Activated T-cell treated with anti-CD3 and anti-CD28 coated beads for 1 hour (primary cell): ENCODE measurements at places on chromosomes 1 and 21.

DNA sequence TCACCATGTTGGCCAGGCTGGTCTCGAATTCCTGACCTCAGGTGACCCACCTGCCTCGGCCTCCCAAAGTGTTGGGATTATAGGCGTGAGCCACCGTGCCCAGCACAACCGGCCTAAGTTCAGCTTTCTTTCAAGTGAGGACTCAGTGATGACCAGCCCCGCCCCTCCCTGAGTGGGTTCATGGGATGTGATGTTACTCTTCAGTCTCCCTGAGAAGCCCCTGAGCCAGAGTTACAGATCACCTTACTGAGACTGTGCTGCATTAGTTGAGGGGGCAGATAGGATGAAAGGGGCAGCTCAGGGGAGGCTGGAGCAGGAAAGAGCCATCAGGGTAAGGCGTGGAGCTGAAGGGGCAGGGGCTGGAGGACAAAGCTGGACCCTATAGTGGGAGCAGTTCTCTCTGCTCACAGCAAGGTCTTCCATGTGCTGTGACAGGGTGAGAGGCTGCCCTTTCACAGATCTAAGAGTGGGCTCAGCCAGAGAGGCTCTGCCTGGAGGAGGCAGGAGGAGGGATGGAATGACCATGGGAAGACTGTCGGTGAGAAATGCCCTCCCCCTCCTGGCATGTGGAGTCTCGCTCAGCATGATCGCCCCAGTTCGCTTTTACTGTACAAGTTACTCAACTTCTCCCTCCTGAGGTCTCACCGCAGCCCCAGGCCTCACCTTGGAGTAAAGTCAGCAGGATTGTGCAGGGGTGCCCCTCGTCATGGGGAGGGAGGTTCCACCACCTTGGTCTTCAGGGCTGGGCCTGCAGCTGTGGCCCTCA is 13.4 kb downstream of the SH2D2A start:
- DNase-seq, result no peak

GRCh38 chr1:234927312-234927970 is 201.2 kb downstream of the TOMM20 start:
- DNase-seq, result no peak

GRCh38 chr1:186643614-186644013 is 36.6 kb downstream of the PTGS2 start:
- DNase-seq, result no peak

DNA sequence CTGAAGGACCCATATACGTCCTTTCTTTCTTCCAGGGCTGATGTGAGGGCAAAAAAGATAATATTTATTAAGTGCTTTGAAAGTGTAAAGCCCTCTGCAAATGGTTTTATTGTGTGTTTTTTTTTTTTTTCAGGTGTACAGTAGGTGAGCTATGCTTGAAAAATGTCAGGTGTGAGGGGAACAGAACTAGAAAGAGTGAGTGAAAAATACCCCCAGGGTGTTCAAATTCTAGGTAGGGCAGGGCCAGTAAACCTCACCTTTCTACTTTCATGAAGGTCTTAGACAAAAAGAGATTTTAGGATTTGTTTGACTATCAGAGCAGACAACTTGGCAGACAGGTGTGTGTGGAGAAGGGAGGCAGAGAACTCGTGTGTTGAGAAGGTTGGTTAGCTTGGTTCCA is 51.3 kb downstream of the ARHGEF11 start:
- no peak for DNase-seq

DNA sequence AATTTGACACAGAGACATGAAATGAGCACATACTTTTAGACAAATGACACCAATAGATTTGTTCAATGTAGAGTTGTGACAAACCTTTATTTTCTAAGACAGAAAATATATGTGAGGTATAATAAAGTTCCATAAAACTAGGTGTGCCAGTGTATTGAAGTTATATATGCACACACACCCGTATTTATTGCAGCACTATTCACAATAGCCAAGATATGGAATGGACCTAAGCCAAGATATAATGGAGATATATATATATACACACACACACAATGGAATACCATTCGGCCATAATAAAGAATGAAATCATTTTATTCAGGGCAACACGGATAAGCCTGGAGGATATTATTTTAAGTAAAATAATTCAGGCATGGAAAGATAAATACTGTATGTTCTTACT is 1013.5 kb downstream of the KCNT2 start:
- no peak for DNase-seq

DNA sequence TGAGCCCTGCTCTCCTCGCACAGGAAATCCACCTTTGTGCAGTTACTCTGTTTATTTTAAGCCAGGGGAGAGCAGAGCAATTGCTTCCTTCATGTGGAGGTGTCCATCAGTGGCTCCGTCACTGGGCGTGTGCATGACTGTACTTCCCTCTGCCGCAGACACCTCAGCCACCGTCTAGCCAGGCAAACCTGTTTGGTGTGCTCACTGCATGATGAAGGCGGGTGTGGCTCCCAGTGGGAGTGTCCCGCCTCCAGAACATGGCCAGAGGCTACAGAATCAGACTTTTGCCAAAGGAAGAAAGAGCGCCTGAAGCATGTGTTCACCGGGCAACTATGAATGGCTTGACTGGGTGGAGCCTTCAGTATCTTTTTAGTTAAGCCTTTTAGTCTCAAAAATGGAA is 26.1 kb upstream of the LAMC2 start:
- no peak for DNase-seq

DNA sequence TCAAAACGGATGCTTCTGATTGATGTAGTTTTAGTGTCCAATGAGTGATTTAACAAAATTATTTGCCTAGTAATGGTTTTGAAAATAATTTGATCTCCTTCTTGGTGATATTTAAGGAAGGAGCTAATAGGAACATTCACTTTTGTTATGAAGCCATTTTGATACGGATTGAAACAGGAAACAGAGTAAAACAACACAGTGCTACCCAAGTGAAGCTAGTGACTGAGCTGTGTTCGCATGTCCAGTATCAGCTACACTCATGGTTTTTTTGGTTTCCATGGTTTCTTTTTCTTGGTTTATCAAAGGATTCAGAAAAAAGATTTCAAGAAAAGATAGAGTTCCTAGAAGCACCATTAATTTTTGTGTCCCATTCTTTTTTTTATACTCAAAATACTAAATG is 40.1 kb upstream of the PLEKHO1 start:
- DNase-seq, result no peak

DNA sequence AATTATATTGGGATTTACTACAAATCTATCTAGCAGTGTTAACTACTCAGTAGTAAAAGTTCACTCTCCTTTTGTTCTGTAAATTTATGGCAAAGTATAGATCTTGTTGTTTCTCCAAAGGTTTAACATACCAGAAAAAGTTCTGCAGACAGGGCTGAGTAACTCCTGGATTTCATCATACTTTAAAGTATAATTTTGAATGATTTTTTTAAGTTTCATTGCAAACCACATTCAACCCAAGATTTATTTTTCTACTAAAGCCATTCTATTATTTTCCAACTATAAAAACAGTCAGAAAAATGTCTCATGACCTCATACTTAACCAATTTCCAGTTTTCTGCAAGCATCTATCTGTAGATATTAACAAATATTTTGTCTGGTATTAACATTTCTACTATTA is 585.8 kb upstream of the ZRANB2 start:
- DNase-seq, result no peak

- DNase-seq, result no peak
Observed at GRCh38 chr1:7856345-7856744, 3.5 kb upstream of the UTS2 start.

DNA sequence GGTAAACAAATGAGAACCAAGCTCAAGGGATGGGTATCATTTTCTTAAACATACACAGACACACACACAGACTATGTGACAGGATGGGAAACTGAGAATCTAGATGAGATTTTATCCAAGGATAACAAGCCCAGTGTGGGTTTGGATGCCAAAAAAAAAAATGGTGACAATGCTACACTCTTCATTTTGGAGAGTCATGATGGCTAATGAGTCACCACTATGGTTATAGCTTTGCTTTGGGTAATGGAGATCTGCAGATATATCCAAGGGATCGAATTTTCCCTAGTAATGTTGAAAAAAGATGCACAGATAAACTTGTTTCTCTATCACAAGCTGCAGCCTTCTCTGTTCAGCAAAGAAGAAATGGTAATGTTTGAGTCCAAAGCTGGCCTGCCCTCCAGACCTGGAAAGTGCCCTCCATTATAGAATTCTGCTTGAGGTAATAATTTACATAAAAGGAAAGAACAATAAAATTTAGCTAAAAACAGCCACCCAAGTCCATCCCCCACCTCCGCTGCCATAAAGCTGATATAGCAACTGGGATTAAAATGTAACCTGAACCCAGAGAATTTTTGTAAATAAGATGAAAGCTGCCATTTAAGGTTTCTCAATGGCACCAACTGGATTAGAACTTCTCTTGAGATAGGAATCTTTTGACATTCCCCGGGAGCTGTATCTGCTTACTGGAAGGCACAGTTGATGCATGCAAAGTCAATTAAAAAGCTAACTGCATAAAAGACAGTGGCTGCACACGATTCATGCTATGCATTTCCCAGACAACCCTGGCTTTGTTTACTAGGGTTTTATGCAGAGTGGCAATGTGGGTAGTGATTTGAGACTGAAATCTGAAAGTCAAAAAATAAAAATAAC is 395.2 kb upstream of the LYPLAL1 start:
- no peak for DNase-seq

DNA sequence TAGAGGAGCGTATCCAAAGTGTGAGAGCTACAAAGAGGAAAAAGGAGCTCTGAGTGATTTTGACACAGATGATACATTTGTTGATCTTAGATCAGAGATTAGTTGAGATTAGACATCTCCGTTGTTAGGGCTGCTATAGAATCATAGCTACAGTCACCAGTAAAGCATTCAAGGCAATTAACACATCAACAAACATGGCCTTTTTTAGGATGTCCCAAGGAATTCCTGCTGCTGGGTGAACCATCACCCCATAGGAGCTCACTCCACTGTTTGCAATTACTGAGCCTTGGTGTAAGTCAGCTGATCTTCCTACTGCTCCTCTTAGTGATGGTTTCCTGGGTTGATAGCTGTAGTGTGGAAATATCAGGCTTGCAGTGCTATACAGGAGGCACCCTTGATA is 6.7 kb upstream of the RSRP1 start:
- no peak for DNase-seq

DNA sequence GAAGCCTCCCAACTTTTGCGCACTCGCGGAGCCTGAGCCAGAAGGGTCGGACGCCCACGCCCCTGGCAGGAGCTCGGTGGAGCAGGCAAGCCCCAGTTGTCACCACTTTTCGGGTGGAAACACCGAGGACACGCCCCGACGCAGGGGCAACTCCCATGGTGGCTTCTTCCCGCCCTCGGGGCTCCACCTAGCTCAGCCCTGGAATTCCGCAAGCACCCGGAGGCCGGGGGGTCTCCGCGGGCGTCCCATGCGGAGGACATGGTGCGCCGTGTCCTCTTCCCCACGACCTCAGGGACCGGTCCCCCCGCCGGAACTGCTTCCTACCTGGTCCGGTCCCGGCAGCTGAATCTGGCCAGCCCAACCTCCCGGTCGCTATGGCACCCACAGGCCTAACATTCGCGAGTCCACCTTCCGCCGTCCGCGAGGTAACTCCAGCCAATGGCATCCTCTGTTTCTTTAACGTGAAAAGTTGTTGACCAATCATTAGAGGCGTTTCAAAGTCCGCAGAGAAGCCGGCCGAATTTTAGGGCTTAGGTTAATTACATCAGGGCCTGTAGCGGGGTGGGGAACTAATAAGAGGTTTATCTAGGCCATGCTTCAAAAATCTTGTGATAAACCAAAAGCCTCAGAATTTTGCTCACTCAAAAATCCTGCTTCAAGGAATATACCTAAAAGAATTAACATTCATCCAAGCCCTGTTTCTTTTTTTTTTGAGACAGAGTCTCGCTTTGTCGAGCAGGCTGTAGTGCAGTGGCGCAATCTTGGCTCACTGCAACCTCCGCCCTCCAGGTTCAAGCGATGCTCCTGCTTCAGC is at the start of gene STPG1:
TSS of gene STPG1 (minus strand) at position 433 of the 814 bp plus-strand sequence. CDS start 12,394 bp downstream, outside the sequence.
- peak; percentile 51 for DNase-seq

DNA sequence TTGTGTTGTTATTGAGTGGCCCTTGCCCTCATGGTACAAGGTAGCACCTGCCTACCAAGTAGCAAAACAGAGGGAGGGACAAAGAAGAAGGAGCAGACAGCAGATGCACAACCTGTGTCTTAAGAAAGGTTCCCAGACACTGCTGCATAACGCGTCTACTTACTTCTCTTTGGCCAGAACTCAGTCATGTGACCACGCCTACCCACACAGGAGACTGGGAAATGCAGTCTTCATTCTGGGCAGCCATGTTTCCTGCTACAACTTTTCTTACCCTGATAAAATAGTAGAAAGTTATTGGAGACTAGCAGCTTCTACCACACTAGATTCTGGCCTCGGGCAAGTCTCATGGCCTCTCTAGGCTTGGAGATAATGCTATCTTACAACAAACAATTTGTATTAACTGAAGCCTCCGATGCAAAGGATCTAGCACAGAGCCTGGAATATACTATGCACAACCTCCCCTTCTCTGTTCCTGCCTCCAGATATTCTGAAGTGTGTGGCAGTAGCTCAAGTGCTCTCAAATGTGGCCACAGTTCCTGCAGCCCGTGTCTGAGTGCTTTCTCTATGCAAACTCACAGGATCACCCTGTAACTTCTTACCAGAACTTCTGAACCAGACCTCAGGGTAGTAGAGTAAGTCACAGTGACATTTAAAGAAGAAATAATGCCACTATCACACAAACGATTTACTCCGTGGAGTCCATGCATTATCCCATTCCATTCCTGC is 34.1 kb upstream of the BTG2 start:
- no peak for DNase-seq

DNA sequence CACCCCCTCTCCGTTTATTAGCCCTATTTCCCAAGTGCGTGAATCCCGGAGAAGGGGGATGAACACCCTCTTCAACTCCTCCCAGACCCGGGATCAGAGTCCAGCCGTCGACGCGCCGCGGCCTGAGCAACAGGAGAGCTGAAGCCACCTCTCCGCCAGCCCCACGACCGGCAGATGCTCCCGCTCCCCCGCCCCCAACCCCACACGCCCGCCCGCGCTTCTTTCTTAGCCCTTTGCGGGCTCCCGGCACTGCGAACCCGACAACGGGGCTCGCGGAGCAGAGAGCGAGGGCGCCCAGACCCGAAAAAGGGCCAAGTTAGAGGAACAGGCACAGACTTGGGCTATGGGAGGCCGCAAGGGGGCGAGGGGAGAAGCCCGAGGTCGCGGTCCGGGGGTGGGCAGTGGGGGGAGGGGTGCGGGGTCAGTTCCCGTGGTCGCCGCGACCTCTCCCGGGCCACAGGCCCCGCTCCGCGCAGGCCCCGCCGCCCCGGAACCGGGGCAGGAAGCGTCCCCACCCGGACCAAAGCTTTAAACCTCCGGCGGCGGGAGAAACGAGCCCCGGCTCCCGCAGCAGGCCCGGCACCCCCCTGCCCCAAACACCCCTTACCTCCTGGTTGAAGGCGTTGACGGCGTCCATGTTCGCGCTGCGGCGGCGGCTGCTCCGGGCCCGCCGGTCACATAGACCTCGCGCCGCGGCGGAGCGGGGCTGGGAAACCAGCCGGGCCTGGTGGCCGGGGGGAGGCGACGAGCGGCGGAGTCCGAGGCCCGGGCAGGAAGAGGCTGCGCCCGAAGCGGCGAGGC is 662 bp downstream of the SCAF4 start:
- peak; percentile 36 for DNase-seq

- DNase-seq, result no peak
Observed at GRCh38 chr1:117565745-117566455, 39.9 kb upstream of the TENT5C start.
